BE2C (cell line): ENCODE measurements at places on chromosomes 12 and 14.
A peak's percentile ranks its signal among the peaks of the same experiment; 100 is the strongest.

DNA sequence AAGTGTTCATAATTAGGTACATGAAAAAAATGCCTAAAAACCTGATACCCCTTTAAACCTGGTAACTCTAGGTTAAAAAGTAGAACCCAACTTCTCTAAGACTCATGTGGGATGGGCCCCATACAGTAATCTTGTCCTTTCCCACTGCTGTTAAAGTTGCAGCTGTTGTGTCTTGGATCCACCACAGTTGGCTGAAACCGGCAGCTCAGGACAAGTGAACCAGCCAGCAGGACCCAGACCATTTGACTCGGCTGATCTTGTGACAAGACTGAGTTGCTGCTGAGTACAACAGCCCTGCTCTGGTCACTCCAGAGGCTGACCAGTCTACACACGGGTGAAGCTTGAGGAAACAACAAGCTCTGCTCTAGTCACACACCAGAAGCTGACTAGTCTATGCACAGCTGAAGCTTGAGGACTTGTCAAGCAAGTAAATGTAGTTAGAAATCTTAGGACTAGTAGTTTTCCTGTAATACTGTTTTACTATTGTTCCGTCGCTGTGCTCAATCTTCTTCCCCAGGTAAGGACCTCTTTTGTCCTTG, 60.6 kb downstream of the DHRS2 start:
- no peak for DNase-seq

DNA sequence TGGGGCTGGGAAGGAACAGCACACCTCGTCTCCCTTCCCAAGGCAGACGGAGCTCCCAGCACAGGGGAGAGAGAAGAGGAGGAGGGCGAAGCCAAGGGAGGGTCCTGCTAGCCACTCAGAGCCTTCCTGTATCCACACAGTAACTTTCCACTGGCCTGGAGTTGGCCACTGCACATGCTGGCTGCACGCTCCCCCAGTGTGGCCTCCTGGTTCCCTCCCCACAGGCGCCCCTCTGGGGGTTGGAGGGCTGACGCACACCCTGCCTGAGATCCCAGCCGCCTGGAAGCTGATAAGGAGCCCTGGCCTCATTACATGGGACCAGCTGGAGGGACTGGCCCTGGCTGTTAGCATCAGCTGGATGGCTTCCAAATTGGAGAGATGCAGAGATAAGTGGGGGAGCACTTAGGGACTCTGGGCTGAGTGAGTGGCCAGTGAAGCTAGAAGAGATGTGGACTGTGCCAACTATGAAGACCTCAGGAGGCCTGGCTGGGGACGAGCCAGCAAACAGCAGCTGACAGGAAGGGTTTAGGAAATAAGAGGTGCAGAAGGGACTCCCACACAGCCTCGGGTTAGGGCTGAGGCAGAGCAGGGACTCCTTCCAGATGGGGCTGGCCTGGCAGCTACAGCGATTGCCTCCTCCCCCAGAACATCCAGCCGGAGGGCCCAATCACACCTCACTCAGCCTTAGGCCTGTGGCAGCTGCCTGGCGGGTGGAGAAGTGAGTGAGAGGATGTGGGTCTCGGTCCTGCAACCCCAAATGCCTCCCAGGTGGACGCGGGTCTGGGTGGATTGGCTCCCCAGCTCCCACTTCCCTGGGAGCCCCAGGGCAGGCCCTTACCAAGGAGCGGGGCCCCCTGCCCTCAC, 26.3 kb upstream of the BCDIN3D start:
- peak; percentile 100 for DNase-seq

GRCh38 chr14:69432364-69432763, 33.9 kb downstream of the SLC39A9 start:
- no peak for DNase-seq

DNA sequence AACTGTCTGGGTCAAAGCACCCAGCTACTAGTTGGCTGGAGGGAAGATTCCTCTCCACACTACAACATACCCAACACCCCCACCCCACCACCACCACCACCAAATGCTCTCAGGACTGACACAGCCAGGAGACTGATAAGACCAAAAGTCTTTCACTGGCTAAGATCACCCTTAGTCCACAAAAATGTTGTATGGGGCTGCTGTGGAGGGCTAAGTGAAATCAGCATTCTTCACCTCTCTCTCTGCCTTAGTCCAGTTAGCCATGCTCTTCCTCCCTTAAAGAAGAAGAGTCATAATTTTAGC, 106.2 kb downstream of the NUAK1 start:
- no peak for DNase-seq

- no peak for DNase-seq
Observed at GRCh38 chr12:65832217-65832616, 7.9 kb downstream of the HMGA2 start.

- no peak for DNase-seq
Observed at GRCh38 chr12:57940052-57940914, 1.1 kb upstream of the ATP23 start.

GRCh38 chr12:44930972-44931600, 55.0 kb upstream of the NELL2 start:
- DNase-seq, result no peak

DNA sequence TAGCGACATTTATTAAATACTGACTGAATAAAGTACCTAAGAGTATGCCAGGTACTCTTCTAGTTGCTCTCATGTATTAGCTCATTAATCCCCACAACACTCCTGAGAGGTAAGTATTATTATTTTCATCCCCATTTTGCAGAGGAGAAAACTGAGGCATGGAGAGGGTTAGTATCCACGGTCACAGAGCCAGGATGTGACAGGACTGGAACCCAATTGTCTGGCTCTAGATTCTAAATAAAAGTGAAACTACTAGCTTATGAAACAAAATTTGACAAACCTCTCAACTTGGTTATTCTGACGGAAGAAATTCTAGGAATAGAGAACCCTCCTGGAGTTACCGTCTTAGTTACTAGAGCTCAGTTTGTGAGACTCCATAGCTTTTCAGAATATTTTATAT, 112.2 kb downstream of the CHST11 start:
- no peak for DNase-seq

DNA sequence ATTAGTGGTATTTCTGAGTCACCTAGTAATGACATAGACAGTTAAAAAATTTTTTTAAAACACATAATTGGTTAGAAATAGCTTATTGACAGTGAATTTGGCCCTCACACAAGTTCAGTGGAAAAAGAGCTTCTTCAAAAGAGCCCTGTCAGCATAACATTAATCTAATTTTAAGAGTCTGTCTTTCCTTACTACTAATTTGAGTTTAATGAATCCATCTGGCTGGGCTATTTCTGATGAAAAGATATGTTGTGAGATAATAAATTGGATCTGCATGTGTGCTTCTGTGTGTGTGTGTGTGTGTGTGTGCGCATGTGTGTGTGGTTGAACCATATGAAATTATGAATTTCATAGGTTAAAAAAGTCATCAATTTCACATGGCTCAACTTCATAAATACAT, 1045.2 kb downstream of the FLRT2 start:
- peak; percentile 76 for DNase-seq

DNA sequence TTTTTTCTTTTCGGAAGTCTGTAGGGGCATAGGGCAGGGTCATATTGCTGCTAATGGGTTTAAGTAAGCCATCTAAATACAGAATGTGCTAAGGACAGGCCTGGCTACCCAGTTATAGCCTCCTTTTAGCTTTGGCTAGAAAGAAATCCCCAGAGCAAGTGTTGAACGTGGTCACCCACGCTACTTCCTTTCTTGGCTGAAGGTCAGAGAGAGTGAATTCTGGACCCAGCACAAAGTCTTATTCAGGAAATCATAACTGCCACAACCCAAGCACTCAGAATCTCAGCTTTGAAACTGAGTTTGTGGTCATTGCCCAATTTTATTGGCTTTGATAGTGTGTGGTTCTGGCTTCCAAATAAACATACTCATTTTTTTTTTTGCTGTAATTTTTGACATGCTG, 542.1 kb upstream of the ATP2B1 start:
- no peak for DNase-seq

GRCh38 chr12:59357811-59358210, 238.0 kb upstream of the SLC16A7 start:
- no peak for DNase-seq

GRCh38 chr12:59031313-59031712, 111.0 kb upstream of the LRIG3 start:
- DNase-seq, result no peak

DNA sequence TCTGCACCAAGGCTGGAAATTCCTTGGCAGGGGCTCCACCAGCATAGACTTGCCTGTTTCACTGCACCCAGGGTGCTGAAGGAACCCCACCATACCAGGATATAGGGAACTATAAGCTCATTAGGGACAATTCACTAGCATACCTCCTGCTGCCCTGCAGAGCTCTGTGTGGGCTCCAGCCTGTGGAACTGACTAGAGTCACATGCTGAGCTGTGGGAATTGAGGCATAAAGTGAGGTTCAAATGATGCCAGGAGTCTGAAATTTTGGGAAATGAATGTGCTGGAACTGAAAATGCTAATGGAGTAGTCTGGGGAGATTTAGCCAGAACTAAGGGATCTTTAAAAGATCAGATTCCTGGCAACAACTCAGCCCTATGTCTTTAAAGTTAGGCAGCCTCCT, 7.3 kb upstream of the EMP1 start:
- no peak for DNase-seq

DNA sequence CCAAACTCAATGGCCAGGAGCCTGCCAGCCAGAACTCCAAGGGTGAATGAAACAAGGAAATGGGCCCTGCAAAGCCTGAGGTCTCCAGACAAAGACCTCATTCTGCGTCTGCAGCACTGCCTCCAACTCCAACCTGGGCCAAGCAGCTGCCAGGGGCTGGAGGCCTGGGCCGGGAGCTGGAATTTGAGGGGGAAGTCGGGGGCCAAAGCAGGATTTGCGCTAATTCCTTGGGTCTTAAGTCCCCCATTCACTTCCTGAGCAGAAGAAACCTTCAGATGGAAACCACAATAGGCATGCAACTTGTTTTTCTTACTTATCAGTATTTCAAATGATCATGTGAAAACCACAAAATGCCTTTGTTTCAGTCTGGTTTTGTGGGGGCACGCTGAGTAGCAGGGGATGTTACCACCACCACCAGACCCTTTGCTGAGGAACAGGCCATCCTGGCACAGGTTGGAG, 23.0 kb upstream of the TC2N start:
- no peak for DNase-seq

DNA sequence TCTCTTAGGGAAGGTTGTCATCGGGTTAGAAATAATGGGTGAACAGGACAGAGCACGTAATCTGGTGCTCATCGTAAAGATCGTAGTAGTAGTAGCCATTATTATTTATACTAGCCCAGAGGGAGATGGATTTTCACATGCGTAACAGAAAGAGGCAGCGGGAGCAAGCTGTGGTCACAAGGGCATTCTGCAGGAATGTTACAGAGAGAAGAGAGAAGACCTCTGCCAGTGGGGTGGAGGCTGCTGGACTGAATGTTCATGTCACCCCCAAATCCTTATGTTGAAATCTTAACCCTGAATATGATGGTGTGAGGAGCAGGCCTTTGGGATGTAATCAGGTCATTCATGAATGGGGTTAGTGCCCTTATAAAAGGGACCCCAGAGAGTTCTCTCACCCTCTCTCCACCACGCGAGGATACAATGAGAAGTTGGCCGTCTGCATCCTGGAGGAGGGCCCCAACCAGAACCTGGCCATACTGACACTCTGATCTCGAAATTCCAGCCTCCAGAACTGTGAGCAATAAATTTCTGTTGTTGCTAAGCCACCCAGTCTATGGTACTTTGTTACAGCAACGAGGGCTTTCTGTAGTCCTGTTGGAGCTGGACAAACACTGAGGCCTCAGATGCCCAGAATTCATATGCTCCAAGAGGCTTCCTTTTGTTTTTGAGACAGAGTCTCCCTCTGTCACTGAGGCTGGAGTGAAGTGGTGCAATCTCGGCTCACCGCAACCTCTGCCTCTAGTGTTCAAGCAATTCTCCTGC, 131.2 kb upstream of the MED13L start:
- no peak for DNase-seq

DNA sequence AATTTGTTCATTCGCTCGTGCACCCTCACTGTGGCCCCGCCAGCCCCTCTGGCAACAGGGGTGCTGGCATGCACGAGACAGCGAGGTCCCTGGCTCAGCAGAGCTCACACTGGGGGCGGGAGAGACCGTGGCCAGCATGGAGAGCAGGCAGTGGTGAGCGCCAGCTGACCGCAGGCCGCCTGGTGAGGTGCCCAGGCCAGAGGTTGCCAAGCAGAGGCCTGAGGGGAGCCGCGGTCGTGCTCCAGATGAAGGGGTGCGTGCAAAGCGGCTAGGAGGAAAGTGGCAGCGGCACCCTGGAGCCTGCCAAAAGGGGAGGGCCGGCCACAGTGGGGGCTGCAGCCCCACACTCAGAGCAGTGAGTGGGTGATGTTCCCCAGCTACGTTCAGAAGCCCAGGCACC, 56.1 kb downstream of the CDC42BPB start:
- DNase-seq, result no peak

DNA sequence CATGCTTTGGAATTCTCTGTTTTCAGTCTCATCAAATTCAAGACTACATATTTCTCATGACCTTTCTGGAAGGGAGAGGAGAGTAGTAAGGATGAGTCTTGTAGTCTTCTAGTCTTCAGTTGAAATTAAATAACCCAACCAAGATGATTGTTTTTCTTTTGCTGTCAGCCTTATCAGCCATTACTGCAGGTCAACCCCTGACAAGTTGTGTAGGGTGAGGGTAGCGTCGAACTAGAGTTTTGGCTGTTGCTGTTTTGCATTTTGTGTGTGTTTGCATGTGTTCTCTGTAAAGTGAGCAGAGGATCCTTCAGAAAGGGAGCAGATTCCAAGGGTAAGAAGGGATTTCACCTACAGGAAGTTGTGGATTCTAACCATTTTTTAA, 28.4 kb downstream of the DIP2B start:
- DNase-seq, result no peak

- no peak for DNase-seq
Observed at GRCh38 chr12:31804185-31804504, 75.3 kb upstream of the AMN1 start.

DNA sequence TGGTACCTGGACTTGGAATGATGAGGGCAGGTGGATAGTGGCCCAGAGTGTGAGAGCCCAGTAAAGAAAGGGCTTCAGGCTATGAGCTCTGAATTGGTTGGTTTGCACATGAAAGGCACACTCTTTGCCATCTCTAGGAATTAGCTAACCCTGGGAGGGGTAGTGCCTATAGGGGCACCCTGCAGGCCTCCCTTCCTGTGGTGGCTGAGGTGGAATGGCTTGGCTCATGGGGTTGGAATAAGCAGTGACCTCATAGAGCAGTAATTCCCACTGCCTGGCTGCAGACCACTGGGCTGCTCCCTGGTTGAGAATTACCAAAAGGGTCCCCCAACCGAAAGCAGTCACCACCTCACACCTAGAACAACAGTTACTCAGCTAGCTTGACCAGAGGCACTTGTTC, 42.7 kb downstream of the ASCL4 start:
- DNase-seq, result no peak

- no peak for DNase-seq
Observed at GRCh38 chr12:4643747-4644146, 5.1 kb downstream of the AKAP3 start.

DNA sequence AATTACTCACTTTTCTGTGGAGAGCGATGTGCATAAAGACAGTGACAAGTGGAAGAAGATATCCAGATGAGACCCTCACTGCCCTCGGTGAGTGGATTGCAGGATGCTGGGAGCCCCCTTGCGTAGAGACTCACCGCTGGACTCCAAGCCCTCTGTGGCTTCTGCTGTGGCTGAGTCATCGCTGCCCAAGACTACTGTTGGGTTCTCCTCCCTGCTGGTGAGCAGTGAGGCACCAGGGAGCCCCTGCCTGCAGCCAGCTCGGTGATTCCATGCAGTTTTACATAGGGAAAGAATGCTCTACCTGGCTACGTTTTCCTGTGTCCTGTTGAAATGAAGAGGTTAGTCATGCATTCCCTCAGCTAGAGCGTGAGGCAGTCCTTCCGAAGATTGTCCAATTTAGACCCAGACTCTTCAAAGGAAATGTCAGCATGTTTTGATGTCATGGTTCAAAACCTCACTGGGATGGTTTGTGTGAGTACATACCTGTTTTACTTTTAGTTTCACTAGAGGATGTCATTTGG, 28.2 kb downstream of the TRAF3 start:
- no peak for DNase-seq
